ENCODE measurements at places on chromosomes 3 and 15. TPM values are rescaled to one million over a fixed set of nuclear protein-coding genes. Genes with fewer than 3 reads are reported as not detected.

Gene CYP1A2
- polyA plus RNA-seq, result 0.16 TPM

Gene CELSR3
- 1.2 TPM for polyA plus RNA-seq

Gene GASK1A
- polyA plus RNA-seq, result 4.9 TPM

Gene BNIP2
- polyA plus RNA-seq, result 56.6 TPM

Gene TMEM207
- 17.8 TPM for polyA plus RNA-seq

Gene SLCO2A1
- 23.1 TPM for polyA plus RNA-seq

Gene CNTN3
- polyA plus RNA-seq, result 5.4 TPM

Gene CRABP1
- polyA plus RNA-seq, result 44.4 TPM

Gene CKMT1B
- 2.2 TPM for polyA plus RNA-seq

Gene PRTG
- 12.1 TPM for polyA plus RNA-seq

Gene RLBP1
- polyA plus RNA-seq, result not detected

Gene CNOT10
- 43.2 TPM for polyA plus RNA-seq

Gene TRPM1
- 0.21 TPM for polyA plus RNA-seq

Gene SERPINI2
- polyA plus RNA-seq, result 1.5 TPM

Gene XPC
- polyA plus RNA-seq, result 52.2 TPM

Gene ZKSCAN7
- polyA plus RNA-seq, result 17.9 TPM

Gene SATB1
- polyA plus RNA-seq, result 39.4 TPM

Gene RTP4
- 0.47 TPM for polyA plus RNA-seq

Gene FHIT
- 28.2 TPM for polyA plus RNA-seq

Gene BRK1
- polyA plus RNA-seq, result 176 TPM

Gene MAGI1
- 33.4 TPM for polyA plus RNA-seq

Gene SPTBN5
- 2.9 TPM for polyA plus RNA-seq

Gene ACAN
- polyA plus RNA-seq, result 2.3 TPM

Gene LXN
- polyA plus RNA-seq, result 23.4 TPM

Gene TRH
- 0.43 TPM for polyA plus RNA-seq

Gene PPP1R14D
- polyA plus RNA-seq, result 0.69 TPM

Gene CCR4
- polyA plus RNA-seq, result 0.16 TPM

Gene EIF4G1
- 207 TPM for polyA plus RNA-seq

Gene SEMA6D
- polyA plus RNA-seq, result 37.1 TPM

Gene PYGO1
- 15.5 TPM for polyA plus RNA-seq

Gene TEX55
- not detected for polyA plus RNA-seq

Gene NPAP1
- polyA plus RNA-seq, result 1.4 TPM

Gene PDZRN3
- 39.3 TPM for polyA plus RNA-seq

Gene TRANK1
- polyA plus RNA-seq, result 6.8 TPM

Gene TTBK2
- 9.2 TPM for polyA plus RNA-seq

Gene INO80
- 25.7 TPM for polyA plus RNA-seq

Gene IQCF5
- not detected for polyA plus RNA-seq

Gene GREM1
- 0.19 TPM for polyA plus RNA-seq

Gene PLS1
- polyA plus RNA-seq, result 25.8 TPM

Gene ZNF501
- 12.9 TPM for polyA plus RNA-seq
